ENCODE measurements at places on chromosomes 12 and 14.

GRCh38 chr12:49507139-49507538 lies 31.7 kb upstream of the KCNH3 start:
- DNase-seq: no peak

DNA sequence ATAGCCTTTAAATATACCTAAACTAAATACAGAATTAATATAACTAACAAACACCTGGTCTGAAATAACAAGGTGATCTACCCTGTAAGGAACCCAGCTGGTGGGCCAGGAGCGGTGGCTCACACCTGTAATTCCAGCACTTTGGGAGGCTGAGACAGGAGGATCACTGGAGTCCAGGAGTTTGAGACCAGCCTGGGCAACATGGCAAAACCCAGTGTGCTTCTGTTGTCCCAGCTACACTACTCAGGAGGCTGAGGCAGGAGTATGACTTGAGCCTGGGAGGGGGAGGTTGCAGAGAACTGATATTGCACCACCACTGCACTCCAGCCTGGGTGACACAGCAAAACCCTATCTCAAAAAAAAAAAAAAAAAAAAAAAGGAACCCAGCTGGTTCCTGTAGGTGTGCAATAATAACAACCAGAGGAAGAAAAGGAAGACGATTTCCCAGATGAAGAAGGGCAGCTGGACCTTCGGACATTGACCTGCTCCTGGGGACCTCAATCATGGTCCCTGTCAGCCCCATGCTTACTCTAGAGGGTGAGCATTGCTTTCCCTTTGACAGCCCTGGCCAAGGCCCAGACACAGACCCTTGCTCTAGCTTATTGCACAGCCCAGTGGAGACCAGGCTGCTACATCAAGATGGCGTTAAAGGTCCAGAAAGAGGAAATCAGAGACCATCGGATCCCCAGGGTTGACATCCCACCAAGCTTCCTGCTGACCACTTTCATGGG lies 5.4 kb downstream of the FOS start:
- no peak for DNase-seq

DNA sequence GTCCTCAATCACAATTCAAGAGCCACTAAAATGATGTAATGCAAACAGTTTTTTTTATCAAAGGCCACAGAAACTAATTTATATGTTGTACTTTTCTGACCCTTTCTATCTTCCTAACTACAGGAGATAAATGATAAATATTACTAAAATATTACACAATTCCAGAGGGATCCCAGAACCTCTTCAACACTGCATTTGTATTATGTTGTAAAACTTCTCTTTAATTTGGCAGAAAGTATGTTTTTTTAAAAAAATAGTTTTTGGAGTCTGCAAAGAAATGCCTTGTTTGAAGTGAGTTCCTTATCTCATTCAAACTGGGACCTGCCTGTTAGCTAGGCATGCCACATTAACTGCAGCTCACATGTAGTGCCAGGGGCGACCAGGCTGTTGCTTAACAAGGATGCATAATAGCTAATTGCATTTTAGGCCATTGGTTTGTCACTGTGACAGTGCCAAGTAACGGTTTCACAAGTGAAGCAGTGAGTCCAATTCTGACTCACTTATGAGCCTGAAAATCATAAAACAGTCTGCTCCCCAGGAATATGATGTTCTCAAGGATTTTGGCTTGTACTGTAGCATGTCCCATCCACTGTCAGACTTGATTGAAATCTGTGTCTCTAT lies 266.9 kb downstream of the KTN1 start:
- DNase-seq: no peak

GRCh38 chr14:66606826-66607225 lies 98.9 kb downstream of the GPHN start:
- DNase-seq: no peak

DNA sequence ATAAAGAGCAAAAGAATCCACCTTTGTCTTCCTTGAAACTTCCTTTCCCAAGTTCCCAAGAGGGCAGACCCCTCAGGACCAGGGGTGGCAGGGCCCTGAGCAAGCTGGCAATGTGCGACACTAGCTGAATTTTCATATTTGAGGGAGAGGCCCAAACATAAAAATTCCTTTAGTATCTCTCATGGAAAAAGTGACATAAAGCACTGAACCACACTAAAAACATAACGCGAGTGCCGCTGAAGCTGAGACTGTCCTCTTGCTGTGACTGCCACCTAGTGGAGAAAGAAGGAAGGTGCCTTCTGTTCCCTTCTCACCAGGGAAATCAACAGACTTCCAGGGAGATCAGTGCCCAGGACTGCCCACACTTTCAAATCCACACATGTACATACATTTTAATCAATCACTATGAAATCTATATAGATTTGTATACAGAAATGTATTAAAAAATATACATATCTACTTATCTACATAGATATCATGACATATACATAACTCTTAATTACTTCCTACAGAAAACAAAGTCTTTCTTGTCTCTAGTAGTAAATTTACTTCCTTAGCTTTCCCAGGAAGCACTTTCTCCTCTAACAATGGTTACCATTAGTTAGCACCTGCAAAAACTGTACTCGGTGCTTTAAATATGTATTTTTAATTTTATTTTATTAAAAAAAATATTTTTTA lies 53.8 kb downstream of the SSH1 start:
- peak; percentile 79 for DNase-seq

- no peak for DNase-seq
Measured at GRCh38 chr14:83151571-83151970, 1617.9 kb upstream of the SEL1L start.

DNA sequence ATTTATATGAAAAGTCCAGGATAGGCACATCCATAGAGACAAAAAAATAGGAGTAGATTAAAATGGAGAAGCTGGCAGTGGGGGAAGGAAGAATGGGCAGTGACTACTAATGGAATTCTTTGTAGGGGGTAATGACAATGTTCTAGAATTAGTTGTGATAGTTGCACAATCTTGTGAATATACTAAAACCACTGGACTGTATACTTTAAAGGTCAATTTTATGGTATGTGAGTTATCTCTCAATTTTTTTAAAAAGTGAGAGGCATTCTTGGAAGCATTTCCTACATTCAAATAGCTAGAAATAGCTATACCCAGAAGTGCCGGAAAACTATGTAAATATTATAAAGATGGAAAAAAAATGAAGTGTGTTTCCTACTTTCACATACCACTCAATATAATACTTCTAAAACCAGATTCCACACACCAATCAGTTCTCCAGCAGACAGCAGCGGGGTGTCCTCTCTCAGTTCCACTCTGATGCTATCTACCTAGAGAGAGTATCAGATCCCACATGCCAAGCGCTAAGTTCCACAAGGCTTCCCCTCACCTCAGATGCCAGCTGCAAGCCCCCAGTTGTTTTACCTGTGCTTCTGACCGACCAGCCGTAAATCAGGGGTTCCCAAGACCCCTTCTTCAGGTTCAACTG lies 41.7 kb upstream of the NID2 start:
- no peak for DNase-seq

DNA sequence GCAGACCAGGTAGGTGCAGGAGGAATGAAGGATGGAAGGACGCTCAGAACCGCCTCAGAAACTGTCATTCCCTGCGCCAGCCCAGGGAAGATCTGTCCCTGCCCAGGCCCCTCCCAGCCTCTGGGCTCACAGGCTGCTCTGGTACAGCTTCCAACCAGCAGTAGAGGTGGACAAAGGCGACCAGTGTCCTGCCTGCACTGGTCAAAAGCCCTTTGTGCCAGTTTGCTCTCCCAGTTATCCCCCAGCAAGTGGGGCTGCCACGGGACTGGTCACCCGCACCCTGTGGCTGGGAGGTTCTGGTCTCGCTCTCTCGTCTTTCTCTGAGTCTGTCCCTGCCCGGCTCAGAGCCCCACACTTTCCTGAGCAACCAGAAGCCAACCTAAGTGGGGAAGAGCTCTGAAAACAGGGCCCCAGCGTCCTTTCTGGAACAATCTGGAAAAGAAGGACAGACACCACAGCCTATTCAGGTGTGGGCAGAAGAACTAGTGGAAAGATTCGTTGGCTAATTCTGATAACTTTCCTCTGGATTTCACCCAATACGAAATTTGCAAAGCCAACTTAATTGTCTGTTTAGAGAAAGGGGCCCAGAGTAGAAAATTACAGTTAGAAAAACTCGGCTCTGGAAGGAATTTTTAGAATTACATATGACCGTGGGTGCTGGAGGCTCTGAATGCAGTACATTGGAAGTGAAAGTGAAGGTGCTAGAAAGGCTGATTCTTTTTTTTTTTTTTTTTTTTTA lies 21.7 kb downstream of the SNRNP35 start:
- DNase-seq: no peak

GRCh38 chr14:104940526-104941150 lies 16.0 kb downstream of the PLD4 start:
- DNase-seq: no peak

- DNase-seq: no peak
Measured at GRCh38 chr14:74921987-74922751, 891 bp downstream of the RPS6KL1 start.

DNA sequence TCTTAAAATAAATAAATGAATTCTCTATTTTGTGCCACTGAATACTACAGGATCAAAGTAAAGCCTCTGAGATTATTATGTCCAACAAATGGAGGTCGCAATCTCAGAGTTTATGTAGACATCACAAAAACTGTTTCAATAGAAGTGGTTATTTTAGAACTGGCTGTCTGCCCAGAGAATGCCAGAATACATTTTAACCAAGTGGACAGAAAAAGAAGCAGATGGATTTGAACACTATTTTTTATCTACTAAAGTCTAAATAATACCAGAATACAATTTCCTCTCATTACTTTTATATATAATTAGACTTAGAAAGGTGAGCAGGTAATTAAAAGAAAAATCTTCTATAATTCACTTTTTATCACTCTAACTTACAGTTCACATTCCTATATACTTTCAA lies 118.3 kb downstream of the MED13L start:
- DNase-seq: no peak

DNA sequence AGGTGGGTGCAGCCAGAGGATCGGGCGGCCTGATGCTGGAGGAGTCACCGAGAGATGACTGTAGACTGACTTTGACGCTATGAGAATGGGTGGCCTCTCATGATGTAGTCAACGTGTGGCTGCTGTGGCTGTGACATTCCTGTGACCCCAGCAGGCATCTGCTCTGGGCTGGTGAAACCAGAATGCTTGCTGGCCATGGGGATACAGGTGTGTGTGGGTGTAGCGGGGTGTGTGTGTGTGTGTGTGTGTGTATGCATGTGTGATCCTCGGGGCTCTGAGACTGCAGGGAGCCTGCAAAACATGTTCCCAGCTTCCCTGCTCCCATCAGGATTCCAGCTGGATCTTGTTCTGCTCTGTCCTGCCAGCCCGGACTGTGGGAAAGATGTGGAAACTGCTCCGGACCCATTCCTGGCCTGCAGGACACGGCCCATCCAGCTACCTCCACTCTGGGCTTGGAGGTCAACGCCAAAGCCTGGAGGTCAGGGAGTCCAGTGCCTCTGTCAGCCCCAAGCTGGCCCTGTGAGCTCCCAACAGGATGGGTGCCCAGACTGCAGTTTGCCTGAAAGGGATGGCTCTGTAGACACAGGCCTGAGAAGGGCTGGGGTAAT lies 18.8 kb upstream of the HHIPL1 start:
- DNase-seq: no peak

- no peak for DNase-seq
Measured at GRCh38 chr12:104464899-104465298, 8.2 kb downstream of the CHST11 start.
